Cerebellar nuclear complex (tissue), 1 donor: ENCODE measurements at places on chromosomes 5 and 9.

DNA sequence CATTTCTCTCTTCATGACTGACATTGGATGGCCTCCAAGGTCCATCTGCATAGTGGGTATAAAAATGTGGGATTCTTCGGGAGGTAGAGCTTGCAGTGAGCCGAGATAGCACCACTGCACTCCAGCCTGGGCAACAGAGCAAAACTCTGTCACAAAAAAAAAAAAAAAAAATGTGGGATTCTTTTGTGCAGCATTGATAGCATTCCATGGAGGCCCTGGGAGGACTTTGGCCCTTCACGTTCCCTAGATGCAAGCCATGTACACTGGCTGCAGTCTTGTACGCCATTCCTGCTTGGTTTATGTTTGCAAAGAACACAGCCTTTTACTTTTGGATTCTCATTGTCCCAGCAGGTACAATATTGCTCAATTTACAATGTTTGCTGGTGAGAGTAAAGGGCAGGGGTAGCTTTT lies 157.8 kb downstream of the SLCO4C1 start:
- no peak for DNase-seq

DNA sequence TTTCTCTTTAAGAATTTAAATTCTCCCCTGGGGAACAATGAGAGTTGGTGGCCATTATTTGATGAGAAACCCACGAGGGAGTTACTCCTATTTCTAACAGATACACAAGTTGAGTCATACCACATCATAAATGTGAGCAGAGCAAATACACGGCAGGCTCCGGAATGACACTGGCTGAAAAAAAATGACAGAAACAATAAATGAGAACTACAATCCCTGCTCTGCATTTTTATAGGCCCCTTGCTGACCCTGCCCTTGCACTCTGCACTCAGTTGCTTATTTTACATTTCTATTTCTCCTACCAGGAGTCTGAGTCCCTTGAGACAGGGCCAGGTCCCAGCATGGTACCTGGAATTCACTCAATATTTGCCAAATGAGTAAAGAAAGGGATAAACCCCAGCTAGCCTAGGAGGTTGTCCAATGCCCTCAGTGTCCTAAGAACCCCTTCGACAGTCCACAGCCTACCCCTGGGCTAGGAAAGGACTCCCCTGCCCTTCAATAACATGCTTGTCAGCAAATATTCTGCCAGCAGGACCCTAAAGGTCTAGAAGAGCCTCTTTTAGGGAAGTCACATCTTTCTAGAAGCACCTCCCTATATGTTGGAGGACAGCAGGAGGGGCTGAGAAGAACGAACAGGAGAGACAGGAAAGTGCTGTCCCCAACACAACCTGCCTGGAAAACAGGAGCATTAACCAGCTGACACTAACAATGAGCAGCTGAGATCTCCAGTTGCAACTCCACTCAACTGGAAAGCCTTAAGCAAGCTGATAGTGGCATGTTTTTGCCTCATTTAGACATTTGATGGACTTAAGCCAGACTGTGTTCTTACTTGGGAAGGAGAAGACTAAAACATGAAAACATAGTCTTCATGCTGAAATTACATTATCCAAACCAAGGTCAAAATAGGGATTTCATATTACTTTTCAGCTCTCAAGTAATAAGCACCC lies 191.2 kb downstream of the ACTL7B start:
- DNase-seq, result no peak

- no peak for DNase-seq
Measured at GRCh38 chr5:108649106-108649505, 98.6 kb upstream of the FER start.

- no peak for DNase-seq
Measured at GRCh38 chr5:168578538-168579487, at the start of gene PANK3. PANK3 (minus strand) TSS chr5:168579368; CDS start chr5:168579283, 85 bp downstream.

DNA sequence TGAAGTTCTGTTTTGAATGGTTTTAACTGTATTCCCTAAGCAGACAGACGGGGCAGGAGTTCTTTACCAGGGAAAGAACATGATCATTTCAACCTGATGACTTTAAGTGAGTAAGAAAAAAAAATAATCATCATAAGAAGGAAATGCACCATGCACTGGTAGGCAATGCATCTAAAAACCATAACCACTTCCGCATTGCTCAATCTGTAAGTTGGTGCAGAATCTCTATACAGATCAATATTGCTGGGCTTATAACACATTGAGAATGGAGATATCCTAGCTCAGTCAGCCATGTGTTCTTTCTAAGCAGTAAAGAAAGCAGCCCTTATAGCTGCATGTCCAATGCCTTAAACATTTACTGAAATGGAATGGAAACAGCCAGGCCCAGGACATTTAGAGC lies 407.1 kb upstream of the DMAC1 start:
- DNase-seq, result no peak

GRCh38 chr9:21281275-21281674 lies 23.8 kb downstream of the IFNA5 start:
- DNase-seq, result no peak

DNA sequence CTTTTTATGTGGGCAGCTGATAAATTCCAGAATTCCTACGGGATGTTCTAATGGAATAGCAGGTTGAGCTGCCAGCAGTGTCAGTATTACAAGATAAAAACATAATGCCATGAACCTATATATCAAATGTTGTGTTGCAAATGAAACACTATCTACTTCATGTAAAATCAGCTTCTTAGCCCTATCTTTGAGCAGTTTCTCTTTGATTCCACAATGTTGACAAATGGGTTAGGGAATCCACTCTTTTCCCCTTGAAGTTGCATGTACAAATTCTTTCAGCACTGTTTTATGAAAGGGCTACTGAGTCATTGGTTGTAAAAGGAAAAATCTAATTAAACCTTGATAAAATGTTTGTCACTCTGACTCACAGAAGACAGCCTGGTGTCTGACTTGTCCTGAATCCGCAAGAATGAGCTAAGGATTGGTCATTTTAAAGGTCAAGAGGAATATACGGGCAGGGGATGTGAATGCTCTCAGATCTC lies 950.6 kb upstream of the NUDT12 start:
- DNase-seq, result no peak
